ENCODE measurements at places on chromosomes 6 and 20. TPM values are rescaled to one million over a fixed set of nuclear protein-coding genes. Genes with fewer than 3 reads are reported as not detected.
A peak's percentile ranks its signal among the peaks of the same experiment; 100 is the strongest.

GRCh38 chr6:165641672-165642156 lies 21.3 kb downstream of the PDE10A start:
- DNase-seq: no peak

GRCh38 chr6:169529931-169530751 lies 171.7 kb downstream of the WDR27 start:
- DNase-seq: no peak

DNA sequence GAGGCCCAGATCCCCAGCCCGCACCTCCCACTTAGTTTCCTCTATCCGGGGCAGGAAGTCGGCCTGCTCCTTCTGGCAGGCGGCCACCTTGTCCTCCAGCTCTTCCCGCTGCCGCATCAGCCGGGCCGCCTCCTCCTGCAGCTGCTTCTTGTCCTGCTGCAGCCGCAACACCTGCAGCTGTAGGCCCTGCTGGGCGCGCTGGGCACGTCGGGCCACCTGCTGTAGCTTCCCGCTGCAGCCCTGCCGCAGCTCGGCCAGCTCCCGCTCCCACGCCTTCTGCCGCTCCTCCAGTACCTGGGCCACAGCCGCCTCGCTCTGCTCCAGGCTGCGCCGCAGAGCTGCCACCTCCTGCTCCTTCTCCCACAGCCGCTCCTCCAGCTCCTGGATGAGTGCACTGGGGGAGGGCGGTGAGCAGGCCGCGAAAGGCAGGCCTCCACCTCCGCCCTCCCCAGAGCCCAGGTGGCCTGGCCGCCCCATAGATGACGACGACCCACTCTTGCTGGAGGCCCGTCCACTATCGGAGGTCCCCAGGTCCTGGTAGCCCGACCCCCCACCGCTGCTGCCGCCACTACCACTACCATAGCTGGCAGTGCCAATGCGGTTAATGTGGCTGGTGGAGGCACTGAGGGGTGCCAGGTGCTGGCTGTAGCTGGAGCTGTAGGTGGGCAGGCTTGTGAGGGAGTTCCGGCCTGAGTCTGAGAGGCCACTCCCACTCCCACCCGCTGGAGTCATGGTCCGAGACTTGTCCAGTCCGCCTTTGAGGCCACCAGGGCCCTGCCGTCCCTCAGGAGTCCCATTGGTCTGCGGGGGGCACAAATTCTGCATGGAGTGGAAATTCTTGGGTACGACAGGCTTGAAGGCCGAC lies 6.0 kb upstream of the FASTKD5 start:
- peak; percentile 72 for DNase-seq

DNA sequence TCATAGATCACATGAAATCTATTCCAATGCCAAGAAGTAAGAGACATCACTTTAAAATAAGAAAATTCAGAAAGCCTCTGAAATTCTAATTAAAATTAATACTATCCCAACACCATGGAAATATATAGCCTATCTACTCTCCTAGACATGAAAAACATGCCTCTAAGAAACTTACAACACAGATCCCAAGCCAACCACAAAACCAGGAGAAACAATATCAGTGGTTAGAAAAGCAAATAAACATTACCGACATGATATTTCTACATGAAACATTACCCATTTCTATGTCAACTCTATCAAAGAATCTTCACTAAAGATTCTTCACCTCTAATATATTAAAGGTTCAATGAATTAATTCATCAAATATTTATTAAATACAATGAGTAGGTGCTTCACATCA lies 4.8 kb downstream of the EPB41L2 start:
- DNase-seq: no peak

GRCh38 chr20:23634044-23634801 lies 3.5 kb downstream of the CST3 start:
- no peak for DNase-seq

GRCh38 chr6:57063847-57064246 lies 17.4 kb downstream of the KIAA1586 start:
- DNase-seq: no peak

DNA sequence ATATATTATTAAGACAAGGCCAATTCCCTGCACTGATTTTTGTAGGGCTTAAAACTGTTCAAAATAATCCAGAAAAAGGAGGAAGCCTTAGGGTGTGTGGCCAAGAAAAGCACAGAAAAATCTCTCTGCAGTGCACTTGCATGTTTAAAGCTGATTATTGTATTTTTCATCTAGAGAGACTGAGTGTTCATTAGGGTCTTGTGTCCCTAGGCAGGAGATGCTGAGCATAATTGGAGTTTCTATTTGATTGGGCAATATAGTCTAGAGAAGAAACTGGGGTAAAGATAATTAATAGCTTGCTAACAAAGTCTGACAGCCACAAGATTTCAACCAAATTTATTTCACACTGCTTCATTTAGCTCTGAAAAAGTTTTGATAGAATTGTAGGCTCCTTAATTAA lies 2.4 kb downstream of the FLRT3 start:
- DNase-seq: no peak

The SLA2 gene
- 0.19 TPM for total RNA-seq

DNA sequence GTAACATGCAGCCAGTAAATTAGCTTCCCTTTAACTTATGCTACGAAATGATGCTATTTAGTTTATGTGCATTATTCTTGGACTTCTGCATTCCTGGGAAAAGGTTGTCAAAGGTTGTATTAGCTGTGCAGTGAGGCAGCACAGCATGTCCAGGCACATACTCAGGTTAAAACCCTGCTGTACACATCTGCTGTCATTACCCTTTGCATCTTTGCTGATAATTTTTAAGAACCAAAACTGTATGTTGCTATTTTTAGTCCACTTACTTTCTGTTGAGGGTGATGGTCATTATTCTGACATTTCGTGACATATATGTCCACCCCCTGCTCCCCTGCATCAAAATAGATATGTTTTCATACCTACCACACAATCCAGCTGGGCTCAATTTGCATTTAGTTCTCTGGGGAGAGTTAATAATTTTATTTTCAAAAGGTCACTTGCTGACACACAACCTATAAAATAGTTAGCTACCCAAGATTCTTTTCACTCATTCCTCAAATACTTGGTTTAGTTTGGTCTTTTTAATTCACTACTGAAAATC lies 142.5 kb upstream of the SPACA1 start:
- no peak for DNase-seq

GRCh38 chr20:50565383-50565782 lies 55.2 kb downstream of the PTPN1 start:
- no peak for DNase-seq

DNA sequence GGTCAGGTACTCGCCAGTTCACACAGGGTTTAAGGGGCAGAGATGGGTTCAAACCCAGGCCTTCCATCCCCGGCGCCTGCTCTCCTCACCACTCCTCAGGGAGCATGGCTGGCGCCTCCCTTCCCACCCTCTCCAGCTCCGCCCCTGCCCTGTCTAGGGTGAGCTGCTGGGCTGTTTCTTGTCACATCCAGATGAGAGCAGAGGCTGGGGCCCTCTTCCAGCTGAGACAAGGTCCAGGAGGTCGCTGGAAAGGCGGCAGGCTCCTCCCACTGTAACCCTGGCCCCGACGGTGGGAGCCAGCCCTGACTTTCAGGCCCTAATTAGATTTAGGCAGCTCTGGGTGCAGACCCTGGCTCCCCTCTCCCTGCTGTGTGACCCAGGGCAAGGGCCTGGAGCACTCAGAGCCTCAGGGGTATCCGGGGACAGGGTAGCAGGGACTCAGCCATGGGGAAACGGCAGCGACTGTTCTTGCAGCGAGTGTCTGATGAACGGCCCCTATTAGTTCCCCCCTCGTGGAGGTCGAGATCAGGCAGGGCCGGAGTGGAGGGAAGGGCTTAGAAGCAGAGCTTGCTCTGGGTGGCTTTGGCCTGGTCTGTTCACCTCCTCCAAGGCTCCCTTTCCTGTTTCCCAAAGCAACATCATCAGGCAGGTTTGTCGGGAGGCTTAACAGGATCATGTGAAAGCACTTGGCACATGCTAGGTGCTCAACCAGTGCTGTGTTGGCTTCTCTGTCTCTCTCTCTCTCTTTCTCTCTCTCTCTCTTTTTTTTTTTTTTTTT lies 33.4 kb downstream of the SNAI1 start:
- peak; percentile 19 for DNase-seq

- no peak for DNase-seq
Measured at GRCh38 chr6:162733489-162733888, 5.7 kb downstream of the PACRG start.

- DNase-seq: no peak
Measured at GRCh38 chr6:79201983-79202382, 32.5 kb downstream of the HMGN3 start.

- no peak for DNase-seq
Measured at GRCh38 chr6:33297406-33297955, 1.3 kb downstream of the RGL2 start.

- DNase-seq: no peak
Measured at GRCh38 chr6:55902796-55903195, 27.4 kb upstream of the BMP5 start.

- no peak for DNase-seq
Measured at GRCh38 chr6:44190715-44191114, 26.0 kb upstream of the MYMX start.

GRCh38 chr6:30752157-30752927 lies 8.0 kb upstream of the IER3 start:
- peak; percentile 91 for DNase-seq

DNA sequence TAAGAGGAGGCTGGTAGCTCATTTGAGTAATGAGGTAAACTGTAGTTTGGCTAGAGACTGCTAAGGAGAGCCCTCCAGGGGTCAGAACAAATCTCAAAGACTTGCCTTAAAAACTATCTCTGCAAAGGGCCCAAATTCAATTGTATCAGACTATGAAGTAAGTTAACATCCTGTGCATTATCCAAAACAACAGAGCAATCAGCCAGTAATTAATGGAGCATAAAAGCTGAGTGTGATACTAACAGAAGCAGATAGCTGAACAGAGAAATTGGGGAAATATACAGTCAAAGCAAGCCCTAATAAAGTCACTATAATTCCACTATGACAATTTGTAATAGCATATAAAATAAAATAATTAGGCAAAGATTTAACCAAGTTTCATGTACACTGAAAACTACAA lies 45.8 kb upstream of the TNFRSF21 start:
- no peak for DNase-seq

- DNase-seq: no peak
Measured at GRCh38 chr20:11153819-11154218, 480.0 kb upstream of the JAG1 start.

The CLIC5 gene
- total RNA-seq: 285 TPM

DNA sequence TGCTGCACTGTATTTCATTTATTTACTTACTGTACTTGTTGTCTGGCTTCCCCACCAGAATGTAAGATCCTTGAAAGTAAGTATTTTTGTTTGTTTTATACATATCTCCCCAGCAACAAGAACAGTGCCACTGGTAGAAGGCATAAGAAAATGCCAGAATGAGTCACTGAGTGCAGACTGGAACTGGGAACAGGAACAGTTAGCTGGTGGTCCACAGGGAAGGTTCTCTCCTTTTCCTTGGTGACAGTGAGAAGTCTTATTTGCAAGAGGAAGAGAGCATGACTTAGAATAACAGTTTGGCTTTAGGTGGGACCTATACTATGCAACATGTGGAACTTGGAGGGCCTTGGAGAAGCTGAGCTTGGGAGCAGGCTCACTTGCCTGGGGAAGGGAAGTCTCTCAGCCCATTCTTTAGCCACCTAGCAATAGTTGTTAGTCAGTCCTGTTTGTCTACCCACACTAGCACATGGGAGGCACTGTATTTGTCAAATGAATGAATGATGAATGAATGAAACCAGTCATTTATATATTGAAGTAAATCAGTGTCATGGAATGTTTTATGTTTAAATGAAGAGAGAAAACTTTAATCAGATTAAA lies 203.5 kb downstream of the KCNQ5 start:
- no peak for DNase-seq

DNA sequence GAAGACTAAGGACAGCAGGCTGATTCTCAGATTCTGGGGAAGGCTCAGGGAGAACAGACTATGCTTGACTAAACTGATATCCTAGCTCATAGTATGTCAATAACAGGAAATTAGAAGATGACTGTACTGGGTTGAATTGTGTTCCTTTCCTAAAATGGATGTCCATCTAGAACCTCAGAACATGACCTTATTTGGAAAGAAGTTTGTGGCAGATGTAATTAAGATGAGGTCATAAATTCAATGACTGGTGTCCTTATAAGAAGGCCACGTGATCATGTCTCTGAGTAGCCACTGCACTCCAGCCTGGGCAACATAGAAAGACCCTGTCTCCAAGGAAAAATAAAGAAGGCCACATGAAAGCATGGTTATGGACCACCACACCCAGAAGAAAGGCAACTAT lies 113.9 kb upstream of the STMND1 start:
- no peak for DNase-seq

DNA sequence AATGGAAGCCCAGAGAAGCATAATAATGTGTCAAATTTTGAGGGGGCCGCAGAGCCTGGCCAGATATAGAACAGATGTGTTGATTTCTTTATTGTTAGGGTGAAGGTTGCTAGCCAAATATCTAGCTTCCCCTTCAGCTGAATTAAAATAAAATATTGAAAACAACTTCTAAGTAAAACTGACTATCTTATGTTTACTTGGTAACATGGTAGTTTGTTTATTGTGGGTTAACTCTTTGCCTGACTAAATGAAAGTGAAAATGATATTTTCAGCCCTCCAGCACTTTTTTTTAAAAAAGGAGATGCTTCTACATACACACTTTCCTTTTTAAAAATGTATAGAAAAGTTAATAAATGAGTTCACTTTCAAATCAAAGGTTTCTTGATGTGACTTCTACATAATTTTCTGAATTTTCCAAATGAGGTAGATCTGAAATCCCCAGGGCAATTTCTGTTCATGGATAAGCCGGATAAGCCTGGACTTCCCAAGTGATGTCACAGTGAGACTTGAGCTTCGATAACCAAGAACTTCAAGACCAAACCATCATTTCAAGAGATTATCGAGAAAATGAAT lies 172.1 kb upstream of the OLIG3 start:
- no peak for DNase-seq

The DHX35 gene
- 15.8 TPM for total RNA-seq

The GRIK2 gene
- total RNA-seq: 11.3 TPM

GRCh38 chr20:43899274-43900120 lies 15.2 kb upstream of the TOX2 start:
- no peak for DNase-seq

DNA sequence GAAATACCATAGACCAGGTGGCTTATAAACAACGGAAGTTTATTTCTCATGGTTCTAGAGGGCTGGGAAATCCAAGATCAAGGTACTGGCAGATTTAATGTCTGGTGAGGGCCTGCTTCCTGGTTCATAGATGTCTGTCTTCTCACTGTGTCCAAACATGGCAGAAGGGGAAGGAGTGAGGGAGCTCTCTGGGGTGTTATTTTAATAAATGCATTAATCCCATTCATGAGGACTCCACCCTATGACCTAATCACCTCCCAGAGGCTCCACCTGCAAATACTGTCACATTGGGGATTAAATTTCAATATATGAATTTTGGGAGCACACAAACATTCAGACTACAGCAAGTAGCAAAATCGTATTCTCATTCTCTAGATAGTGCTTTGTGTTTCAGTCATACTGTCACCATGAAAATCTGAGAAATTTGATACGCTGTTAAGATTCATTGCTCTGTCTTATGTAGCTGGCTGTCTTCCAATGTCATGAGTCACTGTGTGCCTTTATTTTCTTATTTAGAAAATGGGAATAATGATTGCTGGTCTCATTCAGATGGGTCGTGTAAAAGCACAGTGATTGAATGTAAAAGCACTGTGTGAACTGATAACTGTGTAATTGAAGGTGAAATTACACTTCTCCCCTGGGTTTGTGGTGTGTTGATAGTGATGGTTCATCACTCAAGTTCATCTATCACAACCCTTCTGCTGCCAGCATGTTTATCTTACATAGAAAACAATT lies 8.9 kb upstream of the ERVFRD-1 start:
- no peak for DNase-seq

The CITED2 gene
- 105 TPM for total RNA-seq

GRCh38 chr6:150590446-150590845 lies 9.2 kb upstream of the PLEKHG1 start:
- DNase-seq: no peak

The ID1 gene
- 91.5 TPM for total RNA-seq
